ENCODE measurements at places on chromosomes 5 and 9. TPM values are rescaled to one million over a fixed set of nuclear protein-coding genes. Genes with fewer than 3 reads are reported as not detected.
A peak's percentile ranks its signal among the peaks of the same experiment; 100 is the strongest.

GRCh38 chr5:58099257-58099656 lies 360.6 kb downstream of the PLK2 start:
- DNase-seq: no peak

GRCh38 chr9:111969622-111970021 lies 73.0 kb downstream of the UGCG start:
- DNase-seq: no peak

DNA sequence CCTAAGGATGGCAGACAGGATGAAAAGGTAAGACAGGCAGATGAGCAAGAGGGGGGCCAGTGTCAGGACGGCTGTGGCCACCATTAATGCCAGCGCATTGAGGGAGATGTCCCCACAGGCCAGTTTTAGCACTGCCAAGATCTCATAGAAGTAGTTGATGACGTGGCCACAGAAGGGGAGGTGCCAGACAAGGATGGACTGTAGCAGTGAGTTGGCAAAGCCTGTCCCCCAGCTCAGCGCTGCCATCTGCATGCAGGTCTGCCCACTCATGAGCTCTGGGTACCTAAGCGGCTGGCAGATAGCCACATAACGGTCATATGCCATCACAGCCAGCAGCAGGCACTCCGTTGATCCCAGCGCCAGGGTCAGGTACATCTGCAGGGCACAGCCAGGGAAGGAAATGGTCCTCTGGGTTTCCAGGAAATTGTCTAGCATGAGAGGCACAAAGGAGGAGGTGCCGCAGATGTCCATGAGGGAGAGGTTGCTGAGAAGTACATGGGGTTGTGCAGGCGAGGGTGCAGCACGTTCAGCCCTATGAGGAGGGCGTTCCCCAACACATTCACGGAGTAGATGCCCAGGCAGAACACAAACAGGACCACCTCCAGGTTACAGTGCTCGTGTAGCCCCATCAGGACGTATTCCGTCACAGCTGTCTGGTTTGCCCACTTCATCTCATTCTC lies 10.8 kb downstream of the OR13J1 start:
- no peak for DNase-seq

DNA sequence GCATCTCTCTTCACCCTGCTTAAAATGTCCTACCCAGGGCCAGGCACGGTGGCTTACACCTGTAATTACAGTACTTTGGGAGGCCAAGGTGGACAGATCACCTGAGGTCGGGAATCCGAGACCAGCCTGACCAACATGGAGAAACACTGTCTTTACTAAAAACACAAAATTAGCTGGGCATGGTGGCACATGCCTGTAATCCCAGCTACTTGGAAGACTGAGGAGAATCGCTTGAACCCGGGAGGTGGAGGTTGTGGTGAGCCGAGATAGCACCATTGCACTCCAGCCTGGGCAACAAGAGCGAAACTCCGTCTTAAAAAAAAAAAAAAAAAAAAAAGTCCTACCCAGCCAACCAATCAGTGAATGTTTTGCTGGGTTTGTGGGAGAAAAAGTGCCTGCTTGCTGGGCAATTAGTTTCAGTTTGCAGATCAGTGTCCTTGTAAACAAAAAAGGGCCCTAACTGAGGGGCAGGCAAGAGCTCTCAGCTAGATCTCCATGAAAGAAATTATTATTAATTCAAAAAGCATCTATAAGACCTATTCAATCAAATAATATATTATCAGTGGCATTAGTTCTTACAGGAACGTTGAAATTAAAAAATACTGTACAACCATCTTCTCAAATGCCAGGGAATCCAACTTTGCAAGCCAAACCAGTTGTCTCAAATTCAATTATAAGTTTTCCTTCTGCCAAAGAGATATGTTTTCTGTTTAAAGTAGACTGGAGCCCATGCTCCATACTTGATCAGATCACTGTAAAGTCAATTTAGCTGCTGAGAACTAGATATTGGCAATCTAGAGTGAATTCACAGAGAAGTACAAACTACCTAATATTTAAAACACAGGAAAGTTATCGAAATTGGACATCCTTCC lies 3.9 kb downstream of the MEGF9 start:
- peak; percentile 58 for DNase-seq

DNA sequence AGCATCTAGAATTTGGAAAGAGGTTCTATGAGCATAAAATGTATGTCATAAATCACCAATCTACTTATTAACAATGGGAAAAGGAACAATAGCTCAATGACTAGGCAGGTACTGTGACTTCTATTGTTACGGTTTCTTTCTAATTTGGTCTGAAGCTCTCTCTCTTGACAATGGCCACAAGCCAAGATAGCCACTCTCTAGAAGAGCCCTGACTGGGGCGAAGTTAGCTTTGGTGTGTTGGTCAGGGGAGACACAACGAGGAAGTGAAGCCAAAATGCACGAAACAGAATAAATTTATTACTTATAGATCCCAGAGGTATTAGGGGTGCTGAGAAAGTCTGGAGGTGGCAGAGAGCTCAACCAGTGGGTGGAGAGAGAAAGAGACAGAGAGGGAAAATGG lies 9.4 kb upstream of the RAD23B start:
- no peak for DNase-seq

DNA sequence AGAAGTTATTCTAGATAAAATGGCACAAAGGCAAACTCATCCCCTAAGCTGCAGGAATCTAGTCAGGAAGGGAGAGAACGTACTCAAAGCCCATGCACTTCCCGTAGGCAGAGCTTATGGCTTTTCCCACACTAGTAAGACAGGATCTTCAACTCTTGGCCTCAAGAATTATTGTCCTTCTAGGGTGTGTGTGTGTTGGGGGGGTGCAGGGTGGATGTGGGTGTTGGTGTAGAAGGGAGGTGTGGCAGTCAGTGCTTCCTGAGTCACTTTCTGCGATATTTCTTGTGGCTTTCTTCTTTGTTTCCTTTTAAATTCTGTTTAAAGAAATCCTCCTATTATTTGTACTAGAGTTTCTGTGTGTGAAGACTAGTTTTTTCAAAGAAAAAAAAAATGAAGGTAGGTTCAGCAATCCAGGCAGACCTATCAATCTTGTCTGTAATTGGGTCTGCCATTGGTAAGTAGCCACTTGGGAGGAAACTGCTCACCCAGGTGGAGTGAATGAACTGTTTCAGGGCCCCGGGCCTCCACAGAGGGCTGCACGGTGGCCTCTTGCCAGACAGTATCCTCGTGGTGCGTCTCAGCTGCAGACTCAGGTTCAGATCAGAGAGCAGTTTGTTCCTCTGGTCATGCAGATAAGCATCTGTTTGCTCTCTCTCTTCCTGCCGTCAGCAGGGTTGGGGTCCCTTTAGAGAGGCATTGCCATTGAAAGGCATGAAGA lies 131.9 kb downstream of the NPR3 start:
- no peak for DNase-seq

GRCh38 chr5:111254613-111255012 lies 30.4 kb downstream of the CAMK4 start:
- no peak for DNase-seq

- DNase-seq: no peak
These were observed 111.5 kb upstream of the CCDC152 start for GRCh38 chr5:42645138-42645537.

DNA sequence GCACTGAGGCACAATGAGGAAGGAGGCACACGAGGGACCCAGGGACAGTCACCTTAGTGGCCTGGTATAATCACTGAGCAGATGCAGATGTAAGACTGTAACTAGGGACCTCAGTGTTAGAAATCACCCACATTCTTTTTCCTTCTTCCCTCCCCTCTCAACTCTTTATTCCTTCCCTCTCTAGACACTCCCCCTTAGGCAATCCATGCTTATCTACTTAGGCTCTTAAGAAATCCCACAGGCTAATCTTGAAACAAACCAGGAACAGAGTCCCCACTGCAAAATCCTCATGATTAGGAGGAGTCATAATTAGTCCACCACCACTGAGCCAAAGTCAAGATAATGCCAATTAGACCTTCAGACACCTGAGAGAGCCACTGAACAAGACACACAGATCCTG lies 84.7 kb downstream of the ELAVL2 start:
- no peak for DNase-seq

The SPATA6L gene
- 4.0 TPM for total RNA-seq

Data from right lobe of liver (tissue), 6 donors.